AG04450 (cell line): ENCODE measurements at places on chromosomes 16 and 17. TPM values are rescaled to one million over a fixed set of nuclear protein-coding genes. Genes with fewer than 3 reads are reported as not detected.

- DNase-seq = no peak
Observed at GRCh38 chr16:48139517-48139916, 16.3 kb downstream of the ABCC12 start.

- DNase-seq = no peak
Observed at GRCh38 chr16:77374384-77374783, 60.5 kb downstream of the ADAMTS18 start.

DNA sequence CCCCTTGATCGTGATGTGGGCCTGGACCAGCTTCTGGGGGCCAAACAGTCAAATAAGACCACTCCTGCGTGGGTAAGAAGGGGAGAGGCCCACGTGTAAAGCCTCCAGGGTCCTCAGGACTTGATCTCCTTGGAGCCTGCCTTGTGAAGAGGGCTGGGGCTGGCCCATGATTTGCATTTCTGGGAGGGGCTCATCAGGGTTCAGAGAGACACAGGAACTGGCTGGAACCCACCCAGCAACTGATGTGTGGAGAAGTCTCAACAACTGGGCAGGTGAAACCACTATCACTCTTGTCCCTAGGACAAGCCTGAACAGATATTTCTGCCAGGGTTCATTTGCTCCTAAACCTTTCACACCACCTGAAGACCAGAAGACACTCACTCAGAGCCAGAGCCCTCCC lies 214.7 kb downstream of the ZNF423 start:
- no peak for DNase-seq

DNA sequence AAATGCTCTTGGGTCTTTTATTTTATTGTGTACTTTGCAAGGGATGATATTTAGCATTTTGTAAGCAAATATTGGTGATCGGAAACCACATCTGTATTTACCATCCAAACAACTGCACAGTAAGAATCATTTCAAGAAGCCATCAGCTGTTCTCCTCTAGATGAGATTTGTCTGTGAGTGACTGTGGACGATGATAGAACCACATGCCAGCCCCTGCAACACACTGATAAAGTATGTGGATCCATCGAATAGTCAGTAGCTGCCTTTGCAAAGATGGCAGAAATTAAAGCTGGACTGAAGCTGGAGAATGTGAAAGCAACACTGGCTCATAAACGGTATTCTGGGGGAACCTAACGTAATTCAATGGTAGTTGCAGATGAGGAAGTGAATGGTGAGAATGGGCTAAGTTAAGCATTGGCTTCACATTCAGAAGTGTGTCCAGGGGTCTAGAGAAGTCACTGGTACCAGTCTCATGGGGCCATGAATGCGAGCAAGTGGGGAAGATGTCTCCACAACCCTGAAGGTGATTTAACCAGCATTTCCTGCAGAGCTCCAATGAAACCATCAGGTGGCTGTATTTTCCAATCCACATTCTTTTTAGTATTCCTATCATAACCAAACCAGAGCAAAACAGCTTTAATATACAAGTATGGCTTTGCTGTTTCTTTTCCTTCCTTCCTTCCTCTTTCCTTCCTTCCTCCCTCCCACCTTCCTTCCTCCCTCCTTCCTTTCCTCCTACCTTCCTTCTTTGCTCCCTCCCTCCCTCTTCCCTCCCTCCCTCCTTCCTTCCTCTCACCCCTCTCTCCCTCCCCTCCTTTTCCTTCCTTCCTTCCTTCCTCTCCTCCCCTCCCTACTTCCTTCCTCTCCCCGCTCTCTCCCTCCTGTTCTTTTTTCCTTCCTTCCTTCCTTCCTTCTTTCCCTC lies 169.4 kb downstream of the ABCA8 start:
- DNase-seq = no peak

GRCh38 chr17:73798111-73798748 lies 154.0 kb upstream of the SDK2 start:
- DNase-seq = peak; percentile 6

DNA sequence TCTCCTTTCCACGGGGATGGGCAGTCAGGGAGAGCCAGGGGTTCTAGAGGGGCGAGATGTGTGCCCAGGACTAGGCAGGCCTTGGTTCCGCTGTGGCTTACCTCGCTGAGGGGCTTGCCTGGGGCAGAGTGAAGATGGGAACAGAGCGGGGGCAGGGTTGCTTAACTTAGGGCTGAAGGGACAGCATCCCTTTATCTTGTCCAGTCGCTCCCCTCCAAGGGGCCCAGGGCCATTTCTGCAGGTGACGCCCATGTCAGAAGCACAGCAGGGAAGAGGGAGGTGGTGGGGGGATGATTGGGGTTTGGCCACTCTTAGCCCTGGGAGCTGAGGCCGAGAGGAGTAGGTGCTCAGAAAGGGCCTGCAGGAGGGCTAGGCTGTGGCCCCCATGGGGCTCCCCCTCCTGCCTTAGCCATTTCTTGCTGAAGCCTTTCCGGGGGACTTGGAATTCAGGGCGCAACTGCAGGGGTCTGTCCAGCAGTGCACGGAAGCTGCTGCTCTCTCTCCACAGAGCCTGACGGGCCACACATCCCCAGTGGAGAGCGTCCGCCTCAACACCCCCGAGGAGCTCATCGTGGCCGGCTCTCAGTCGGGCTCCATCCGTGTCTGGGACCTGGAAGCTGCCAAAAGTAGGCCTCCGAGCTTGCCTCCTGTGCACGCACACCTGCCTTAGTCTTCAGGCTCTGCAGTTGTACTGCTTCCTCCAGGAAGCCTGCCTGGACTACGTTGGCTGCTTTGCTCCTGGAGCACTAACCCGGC lies 8.5 kb downstream of the KATNB1 start:
- DNase-seq = no peak

- no peak for DNase-seq
Observed at GRCh38 chr16:5865236-5865635, 767.6 kb upstream of the EEF2KMT start.

DNA sequence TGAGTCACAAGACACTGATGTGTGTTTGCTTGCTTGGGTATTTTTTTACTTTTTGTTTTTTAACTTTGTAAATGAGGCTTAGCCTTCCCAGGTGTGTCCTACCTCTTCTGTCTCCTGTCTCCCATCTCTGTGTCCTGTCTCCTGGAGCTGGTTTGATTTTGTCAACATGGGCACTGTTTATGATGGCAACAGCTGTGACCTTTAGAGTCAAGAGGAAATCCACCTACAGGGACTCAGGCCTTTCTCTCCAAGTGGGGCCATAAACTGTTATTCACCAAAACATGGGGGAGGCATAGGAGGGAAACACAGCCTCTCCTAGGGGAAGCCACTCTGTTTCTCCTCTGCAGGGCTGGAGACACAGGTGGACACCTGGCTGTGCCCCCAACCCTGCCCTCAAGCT lies 13.1 kb upstream of the PLCG2 start:
- no peak for DNase-seq

DNA sequence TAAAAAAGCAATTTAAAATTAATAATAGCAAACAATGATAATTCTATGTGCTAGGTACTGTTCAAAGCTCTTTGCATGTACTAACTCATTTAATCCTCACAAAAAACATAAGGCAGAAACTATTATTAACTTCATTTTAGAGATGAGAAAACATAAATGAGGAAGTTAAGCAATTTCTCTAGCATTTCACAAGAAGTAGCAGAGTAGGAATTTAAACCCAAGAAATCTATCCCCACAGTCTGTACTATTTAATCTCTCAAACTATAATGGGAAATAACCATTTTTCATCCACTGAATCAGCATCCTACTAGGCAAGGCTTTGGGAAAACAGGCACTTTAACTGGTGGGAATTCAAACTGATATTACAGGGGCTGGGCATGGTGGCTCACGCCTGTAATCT lies 42.2 kb upstream of the INTS2 start:
- no peak for DNase-seq

Gene TMEM238L
- not detected in 2 replicates for polyA plus RNA-seq

Gene RNU2-1
- not detected in 2 replicates for polyA plus RNA-seq

Gene DHRS7C
- not detected in 2 replicates for polyA plus RNA-seq

Gene MT1M
- 0.10 and 0.38 TPM in 2 replicates for polyA plus RNA-seq
